ENCODE measurements at places on chromosomes 11 and 22.

- DNase-seq = no peak
Measured at GRCh38 chr11:109405671-109406070, 16.3 kb upstream of the C11orf87 start.

DNA sequence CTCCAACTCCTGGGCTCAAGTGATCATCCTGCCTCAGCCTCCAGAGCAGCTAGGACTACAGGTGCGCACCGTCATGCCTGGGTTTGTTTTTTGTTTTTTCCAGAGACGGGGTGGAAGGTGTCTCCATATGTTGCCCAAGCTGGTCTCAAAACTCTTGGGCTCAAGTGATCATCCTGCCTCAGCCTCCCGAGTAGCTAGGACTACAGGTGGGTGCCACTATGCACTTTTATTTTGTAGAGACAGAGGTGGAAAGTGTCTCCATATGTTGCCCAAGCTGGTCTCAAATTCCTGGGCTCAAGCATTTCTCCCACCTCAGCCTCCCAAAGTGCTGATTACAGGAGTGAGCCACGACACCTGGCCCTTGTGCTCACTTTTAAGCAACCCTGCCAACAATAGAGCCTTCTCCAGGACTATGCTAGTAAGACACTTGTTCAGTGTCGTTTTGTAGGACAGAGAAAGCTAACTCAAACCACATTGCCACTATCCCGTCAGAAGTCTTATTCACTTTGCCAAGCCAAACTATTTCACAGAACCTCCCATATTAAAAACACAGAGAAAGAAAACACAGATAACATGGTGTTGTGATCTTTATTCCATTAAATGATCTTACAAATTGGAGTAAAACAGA is 9.4 kb upstream of the PLAAT3 start:
- DNase-seq = no peak

DNA sequence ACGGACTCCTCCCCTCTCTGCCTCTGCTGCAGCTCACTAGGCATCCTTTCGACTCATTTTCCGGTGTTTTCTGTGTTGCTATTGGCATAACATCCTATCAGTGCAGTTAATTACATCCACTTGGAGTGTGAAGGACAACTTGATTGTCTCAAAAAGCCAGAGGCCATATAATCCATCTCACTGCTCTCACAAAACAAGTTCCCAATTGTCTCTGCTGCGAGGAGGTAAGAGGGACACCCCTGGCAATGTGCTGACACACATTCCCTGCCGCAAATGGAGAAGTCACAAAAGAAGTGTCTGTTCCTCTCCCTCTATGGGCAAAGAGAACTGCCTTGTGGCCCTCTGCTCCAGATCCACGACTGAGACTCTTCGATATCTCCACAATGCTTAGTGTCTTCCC is 618.4 kb downstream of the OPCML start:
- no peak for DNase-seq

DNA sequence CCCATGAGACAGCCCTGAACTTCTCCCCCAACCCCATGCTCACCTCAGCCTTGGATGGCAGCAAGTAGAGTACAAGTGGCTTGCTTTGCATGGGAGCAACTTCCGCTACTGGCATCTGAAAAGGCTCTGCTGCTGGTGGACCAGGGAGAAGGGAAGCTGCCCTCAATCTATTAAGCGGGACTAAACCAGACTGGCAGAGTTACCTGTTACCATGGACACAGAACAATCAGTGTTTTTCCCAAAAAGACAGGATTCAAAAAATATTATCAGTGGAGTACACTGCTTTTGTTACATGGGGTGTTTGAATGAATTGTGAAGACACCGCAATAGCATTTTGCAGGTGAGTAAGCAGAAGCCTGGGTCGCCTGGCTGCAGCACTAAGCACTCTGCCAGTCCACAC is 631.4 kb upstream of the B3GAT1 start:
- DNase-seq = no peak

- DNase-seq = no peak
Measured at GRCh38 chr11:11884774-11885481, 43.2 kb downstream of the USP47 start.

DNA sequence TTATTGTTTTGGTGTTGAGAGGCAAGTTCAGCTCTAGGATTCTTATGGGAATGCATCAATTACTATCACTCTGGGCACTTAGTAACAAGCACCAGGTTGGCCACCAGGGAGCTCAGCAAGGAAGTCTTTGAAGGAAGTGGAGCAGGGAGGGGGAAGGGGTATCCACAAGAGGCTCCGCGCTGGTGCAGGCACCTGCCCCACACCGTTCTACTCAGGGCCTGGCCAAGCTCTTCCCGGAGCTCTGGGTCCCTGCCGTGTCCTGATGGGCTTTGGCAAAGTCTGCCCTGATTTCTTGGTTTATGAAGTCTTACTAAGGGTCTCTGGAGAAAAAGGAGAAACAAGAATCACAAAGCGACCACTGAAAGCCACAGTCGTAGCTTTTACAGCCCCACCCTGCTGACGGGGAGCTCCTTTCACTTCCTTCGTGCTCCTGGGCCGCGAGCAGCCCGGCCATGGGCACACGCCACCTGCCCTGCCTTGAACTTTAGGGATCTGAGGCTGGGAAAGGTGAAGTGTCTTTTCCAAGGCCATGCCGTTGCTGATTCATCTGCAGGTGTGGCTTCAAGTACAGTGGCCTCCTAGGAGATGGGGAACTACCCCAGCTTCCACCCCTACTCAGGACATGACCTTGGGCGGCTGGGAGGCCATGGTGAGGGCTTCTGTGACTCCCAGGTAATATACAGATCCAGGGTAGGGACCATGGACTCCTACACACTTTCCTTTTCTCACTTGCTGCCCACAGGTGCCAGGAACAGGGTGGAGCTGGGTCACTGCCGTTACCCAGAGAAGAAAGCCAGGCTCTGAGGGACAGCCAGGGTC is 15.9 kb upstream of the LRRC32 start:
- no peak for DNase-seq

DNA sequence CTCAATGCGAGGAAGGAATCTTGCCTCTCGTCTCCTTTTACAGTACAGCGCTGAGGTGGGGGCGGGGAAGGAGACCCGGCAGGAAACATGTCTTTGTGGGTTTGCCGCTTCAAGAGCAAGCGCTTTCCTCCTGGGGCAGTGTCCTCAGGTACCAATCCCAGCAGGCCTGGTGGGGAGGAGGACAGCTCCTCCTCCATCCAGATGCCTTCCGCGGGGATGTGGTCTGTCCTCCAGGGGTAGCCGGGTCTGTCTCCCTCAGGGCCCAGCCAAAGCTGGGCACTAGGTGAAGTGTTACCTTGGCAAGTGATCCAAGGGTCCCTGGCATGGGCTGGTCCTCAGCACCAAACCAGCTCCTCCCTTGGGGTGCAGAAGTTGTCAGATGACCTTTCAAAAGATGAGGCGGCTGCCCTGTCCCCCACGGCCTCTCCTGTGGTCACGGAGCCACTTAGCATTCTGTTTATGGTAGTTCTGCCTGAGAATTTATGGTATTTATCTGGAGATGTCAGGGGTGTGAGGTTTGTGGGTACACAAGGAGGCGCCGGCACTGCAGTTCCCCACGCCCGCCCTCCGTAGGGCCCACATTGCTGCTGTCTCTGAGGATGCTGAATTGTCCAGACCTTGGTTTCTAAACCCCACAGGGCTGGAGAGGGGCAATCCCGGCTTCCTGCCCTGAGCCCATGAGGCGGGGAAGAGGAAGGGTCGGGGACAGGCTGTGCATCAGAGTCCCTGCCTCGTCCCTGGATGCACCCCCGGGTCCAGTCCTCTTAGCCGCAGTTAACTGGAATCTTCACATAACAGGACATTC is 93.5 kb upstream of the ANO1 start:
- no peak for DNase-seq

- no peak for DNase-seq
Measured at GRCh38 chr11:5605849-5606248, 9.4 kb downstream of the TRIM6 start.

DNA sequence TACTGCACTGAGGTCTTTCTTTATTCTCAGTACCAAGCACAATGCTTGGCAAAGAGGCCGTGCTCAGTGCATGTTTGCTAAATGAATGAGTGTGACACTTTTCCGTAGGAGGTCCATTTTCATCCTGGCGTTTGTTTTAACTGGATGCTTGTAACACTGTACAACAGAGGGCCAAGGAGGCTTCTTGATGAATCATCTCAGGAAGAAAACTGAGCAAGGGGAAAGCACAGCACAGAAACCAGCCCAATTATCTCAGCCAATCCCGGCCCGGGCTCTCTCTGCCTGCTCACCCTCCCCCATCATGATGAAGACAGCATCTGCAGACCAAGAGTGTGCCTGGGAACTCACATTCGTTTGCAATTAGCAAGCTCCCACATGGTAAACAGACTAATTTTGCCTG is 570.3 kb downstream of the OPCML start:
- DNase-seq = no peak

GRCh38 chr22:38649841-38650522 is 6.2 kb downstream of the FAM227A start:
- no peak for DNase-seq

DNA sequence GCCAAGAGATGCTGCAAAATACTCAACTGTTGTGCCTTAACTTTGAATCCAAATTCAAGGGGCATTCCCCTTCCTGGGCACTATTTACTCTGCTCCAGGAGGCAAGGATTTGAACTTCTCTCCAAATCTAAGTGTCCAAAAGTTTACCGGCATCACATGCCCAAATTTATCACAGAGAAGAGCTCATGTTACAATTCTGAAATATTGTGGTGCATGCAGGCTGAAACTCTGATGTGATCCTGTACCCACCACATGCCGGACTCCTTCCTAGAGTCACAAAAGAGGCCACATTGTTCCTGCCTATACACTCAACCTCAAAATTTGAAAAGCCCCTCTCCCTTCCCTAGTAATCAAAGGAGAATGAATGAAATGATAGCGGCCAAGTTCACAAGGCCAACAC is 1.3 kb downstream of the TRAF6 start:
- DNase-seq = no peak

DNA sequence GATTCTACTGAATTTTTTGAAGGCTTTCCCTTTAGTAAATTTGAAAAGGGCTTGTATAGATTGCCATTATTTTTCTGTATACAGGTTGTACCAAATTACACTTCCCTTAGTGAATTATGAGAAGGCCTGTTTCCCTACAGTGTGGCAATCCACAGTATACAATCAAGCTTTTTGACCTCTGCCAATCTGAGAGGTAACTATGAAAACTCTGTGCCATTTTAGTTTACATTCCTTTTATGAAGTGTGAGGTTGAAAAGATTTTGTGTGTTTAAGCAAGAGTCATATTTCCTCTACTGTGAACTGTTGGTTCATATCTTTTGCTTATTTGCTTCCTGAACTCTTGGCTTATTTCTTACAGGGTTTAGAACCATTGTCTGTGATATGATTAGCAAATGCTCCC is 432.5 kb downstream of the KCNA4 start:
- DNase-seq = no peak

GRCh38 chr11:2355000-2355644 is 22.0 kb upstream of the CD81 start:
- no peak for DNase-seq

- DNase-seq = no peak
Measured at GRCh38 chr11:82195283-82195682, 538.4 kb downstream of the FAM181B start.

DNA sequence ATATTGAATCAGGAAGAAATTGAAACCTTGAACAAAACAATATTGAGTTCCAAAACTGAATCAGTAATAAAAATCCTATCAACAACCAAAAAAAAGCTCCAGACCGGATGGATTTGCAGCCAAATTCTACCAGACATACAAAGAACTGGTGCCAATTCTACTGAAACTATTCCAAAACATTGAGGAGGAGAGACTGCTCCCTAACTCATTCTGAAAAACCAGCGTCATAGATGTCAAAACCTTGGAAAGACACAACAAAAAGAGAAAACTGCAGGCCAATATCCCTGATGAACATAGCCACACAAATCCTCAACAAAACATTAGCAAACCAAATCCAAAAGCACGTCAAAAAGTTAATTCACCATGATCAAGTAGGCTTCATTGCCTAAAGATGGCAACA is 353.8 kb downstream of the TMEM135 start:
- DNase-seq = no peak

DNA sequence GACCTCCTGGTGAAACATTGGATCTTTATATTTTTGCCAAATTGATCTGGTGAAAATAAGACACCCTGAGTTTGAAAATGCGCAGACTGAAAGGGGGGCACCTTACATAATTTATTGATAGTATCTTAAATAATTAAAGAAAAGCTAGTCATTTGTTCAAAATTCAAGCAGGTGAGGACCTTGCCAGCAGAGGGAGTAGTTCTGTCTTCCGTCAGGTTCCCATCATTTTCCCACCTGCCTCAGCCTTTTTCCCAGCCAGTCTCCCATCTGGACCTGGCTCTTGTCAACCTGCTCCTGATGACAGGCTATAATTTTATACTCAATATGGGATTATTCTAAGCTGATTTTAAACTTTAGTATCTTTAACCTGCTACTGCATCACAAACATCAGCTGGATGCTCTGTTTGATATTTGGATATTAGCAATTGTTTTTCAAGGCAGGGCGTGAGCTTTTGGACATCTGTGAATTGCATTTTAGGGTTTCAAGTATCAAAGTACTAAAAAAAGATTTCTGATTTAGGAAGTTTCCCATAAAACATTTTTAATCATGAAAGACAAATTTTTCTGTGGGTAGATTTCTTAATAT is 132.0 kb downstream of the ELP4 start:
- DNase-seq = no peak

DNA sequence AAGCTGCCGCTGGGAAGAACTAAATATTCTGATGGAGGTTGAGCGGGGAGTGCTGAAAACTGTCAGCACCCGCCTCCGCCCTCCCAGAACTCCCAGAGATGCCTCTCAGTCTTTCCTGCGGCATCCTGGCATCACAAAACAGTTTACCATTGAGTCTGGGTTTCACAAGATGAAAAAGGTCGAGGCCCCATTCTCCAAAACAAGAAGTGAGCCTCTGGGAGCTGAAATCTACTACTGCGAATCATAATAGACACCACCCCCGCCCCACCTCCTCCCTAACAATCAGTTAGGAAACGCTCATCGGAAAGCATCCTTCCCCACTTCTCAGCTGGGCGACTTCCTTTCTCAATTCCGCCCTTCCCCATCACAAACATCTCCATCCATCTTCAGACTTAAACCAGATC is 1.0 kb downstream of the SUN2 start:
- DNase-seq = peak; percentile 54

- DNase-seq = no peak
Measured at GRCh38 chr11:774873-775592, 2.3 kb downstream of the GATD1 start.

GRCh38 chr11:12074529-12075195 is 35.7 kb upstream of the MICAL2 start:
- DNase-seq = no peak

- DNase-seq = no peak
Measured at GRCh38 chr11:131938351-131938751, 567.9 kb downstream of the NTM start.

GRCh38 chr11:57410287-57410686 is 16.6 kb downstream of the SLC43A3 start:
- DNase-seq = no peak

DNA sequence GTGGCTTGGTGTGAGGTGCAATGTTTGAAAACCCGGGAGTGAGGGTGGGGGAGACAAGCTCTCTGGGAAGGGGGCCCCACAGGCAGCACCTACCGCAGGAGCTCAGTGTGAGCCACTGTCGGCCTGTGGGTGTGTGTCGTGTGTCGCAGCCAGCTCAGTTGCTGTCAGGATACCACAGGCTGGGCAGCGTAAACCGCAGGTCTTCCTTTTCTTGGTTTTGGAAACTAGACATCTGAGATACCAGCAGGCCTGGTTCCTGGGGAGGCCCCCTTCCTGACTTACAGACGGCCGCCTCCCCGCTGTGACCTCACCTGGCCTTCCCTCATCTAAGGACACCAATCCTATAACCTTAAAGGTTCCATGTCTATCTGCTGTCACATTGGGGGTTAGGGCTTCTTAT is 19.4 kb downstream of the IRF7 start:
- no peak for DNase-seq
